Mesenchymal stem cell (in vitro differentiated cells and primary cell): ENCODE measurements at places on chromosomes 13 and 19.

DNA sequence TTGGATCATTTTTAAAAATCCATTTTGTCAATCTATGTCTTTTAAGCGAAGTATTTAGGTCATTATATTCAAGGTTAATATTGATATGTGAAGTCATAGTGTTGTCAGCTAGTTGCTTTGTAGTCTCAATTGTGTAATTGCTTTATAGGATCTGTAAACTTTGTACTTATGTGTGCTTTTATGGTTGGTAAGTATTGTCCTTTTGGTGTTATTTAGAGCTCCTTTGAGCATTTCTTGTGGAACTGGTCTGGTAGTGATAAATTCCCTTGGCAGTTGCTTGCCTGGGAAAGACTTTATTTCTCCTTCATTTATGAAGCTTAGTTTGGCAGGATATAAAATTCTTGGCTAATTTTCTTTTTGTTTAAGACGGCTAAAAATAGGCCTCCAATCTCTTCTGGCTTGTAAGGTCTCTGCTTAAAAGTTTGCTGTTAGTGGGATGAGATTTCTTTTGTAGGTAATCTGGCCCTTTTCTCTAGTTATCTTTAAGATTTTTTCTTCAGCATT, 368.8 kb downstream of the SPRY2 start:
- no peak for DNase-seq

DNA sequence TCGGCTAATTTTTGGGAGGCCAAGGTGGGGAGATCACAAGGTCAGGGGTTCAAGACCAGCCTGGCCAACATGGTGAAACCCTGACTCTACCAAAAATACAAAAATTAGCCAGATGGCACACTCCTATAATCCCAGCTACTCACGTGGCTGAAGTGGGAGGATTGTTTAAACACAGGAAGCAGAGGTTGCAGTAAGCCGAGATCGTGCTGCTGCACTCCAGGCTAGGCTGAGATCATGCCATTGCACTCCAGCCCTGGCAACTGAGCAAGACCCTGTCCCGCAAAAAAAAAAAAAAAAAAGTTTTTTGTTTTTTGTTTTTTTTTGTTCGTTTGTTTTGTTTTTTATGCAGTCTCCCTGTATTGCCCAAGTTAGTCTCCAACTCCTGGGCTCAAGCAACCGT, 21.2 kb downstream of the MAST1 start:
- no peak for DNase-seq

DNA sequence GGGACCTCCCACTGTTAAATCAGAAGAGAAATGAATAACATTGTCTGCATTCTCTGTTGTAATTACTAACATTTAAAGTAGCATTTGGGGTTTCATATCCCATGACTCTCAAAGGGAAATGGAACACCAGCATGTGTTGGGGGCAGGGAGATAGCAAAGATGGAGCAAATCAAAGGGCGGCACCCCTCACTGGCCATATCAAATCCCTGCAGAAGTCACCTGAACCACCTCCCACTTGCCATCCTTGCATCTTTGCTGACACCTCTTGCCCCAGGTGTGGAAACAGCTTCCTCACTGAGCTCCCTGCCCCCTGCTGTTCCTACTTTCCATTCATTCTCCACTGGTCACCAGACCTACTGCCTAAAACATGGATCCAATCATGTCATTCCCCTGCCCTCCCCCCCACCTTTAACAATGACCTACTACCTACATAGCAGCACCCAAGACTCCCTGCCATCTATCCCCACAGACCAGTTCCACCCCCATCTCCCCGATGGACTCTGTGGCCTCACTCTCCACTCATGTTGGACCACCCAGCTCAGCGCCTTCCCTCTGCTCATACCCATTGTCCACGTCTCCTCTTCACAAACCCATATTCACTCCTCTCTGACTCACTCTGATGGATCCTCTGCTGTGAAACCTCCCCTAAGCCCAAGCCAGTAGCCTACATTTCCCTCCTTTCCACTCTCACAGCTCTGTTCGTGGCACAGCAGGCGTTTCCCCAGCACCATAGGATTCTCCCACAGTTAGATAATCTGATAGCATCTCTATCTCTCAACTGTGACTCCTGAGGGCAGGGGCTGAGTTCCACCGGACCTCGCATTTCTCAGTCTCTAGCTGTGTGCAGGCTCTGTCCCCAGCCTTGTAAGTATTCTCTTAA, 55.9 kb downstream of the DLEU7 start:
- DNase-seq = no peak

- peak; percentile 73 for DNase-seq
These were observed 35.6 kb upstream of the NANOS3 start for GRCh38 chr19:13841086-13841961.

DNA sequence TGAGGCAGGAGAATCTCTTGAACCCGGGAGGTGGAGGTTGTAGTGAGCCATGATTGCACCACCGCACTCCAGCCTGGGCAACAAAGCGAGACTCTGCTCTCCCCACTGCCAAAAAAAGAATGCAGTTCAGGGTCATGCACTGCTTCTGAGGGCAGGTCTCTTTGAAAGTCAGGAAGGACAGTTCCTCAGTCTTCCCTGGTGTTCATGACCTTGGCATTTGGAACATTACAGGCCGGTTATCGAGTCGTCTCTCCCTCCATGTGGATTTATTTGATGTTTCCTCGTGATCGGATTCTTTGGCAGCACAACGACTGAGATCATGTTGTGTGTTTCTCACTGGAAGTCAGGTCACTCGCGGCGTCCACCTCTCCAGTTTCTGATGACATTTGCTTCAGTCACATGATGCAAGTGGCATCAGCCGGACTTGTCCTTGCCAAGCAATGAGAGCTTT, 17.2 kb downstream of the FGF21 start:
- DNase-seq = no peak

DNA sequence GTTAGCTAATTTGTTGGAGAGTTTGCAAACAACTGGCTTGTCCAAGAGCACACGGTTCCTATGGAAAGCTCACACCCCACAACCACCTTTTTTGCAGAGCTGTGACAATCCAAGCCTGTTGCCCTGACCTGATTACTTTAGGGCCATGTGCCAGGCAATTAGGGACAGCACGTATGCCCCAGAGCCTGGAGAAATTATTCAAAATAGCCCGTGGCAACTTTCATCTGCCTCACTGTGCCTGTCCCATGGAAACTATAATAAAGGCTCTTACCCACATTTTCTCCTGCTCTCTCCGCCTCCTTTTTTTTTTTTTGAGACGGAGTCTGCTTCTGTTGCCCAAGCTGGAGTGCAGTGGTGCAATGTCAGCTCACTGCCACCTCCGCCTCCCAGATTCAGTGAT, 18.6 kb upstream of the FBN3 start:
- DNase-seq = no peak

- DNase-seq = no peak
These were observed 11.9 kb upstream of the ZNF675 start for GRCh38 chr19:23698711-23699520.

DNA sequence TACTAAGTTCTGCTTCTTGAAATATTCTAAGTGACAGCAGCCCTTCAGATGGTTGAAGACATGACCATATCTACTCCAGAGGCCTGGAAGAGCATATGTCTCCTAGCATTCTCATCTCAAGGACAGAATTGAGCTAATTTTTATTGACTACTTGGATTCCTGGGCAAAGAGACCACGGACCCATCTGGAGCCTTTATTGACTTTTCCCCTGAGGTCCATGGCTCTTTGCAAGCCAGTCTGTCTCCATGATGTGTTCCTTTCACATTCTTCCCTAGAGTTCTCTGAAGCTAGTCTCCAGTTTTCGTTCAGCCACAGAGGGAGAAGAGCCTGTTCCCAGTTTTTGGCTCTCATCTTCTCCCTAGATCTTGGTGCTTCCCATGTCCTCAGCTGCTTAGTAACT, 202.7 kb downstream of the PCCA start:
- no peak for DNase-seq

GRCh38 chr13:21053231-21053630, 8.2 kb downstream of the LATS2 start:
- DNase-seq = no peak

- no peak for DNase-seq
These were observed 57.5 kb downstream of the CPAMD8 start for GRCh38 chr19:16969135-16969534.

GRCh38 chr19:6723108-6723618, 2.7 kb upstream of the C3 start:
- DNase-seq = peak; percentile 24

DNA sequence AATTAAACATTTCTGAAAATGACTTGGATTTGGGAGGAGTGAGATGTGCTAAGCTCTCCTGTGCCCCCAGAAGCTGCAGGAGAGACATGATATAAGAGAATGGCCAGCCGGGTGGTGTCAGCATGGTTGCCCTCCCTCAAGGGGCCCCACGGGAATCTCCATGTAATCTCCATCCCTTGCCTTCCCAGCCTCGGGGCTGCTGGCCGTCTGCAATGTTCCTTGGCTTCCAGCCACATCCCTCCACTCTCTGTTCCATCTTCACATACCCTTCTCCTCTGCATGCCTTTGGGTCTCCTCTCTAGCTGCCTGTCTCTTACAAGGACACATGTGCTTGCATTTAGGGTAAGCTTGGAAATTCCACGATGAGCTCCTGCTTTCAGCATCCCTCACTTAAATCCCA, 172.0 kb downstream of the TSHZ3 start:
- no peak for DNase-seq

DNA sequence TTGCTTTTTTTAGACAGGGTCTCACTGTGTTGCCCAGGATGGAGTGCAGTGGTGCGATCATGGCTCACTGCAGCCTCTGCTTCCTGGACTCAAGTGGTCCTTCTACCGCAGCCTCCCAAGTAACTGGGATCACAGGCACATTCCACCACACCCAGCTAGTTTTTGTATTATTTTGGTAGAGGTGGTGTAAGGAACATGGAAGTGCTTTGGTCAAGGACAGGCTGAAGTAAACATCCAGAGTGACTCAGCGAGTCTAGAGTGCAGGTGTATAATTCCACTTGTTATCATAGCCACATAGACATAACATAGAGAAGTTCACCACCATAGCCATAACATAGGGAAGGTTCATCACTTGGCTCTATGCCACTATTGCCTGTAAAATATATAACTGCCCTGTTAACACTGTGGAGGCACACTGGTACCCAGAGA, 98.6 kb downstream of the RBM26 start:
- DNase-seq = no peak
